NCI-H774 (cell line): ENCODE measurements at places on chromosomes 7 and 10.
A peak's percentile ranks its signal among the peaks of the same experiment; 100 is the strongest.

- no peak for DNase-seq
Measured at GRCh38 chr7:84123965-84124547, 70.5 kb downstream of the SEMA3A start.

DNA sequence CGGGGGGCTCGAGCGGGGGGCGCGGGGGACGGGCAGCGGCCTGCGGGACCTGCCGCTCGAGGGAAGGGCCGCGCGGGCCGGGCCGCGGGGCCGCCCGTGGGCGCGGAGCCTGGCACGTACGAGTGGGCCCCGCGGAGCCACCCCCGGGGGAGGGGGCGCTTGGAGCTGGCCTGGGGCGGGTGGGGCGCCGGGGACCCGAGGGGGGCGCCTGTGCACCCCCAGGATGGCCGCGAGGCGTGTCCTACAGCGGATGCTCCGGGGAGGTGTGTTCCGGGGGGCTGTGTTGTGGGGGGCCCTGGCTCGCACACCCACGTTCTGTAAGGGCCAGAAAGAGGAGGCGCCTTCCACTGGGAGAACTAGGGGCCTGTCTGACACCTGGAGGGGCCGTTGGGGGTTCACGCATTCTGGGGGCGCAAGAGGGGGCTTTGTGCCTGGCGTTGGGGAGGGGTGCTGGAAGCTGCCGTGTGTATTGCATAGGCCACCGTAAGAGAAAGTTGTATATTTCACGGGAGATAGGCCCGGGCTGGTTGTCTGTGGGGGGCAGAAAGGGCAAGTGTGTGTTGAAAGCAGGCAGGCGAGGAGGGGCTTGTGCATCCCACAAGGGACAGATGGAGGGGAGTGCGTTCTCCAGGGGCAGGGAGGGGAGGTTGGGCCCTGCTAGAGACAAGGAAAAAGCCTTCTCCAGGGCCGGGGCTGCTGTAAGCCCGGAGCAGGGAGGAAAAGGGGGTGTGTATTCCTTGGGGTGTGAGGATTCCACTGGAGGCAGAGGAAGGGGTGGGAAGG, 663 bp downstream of the VPS37D start:
- no peak for DNase-seq

- no peak for DNase-seq
Measured at GRCh38 chr7:21642422-21642821, 99.6 kb downstream of the DNAH11 start.

- no peak for DNase-seq
Measured at GRCh38 chr10:128080231-128080630, 46.0 kb downstream of the MKI67 start.

GRCh38 chr7:112743811-112744210, 46.4 kb downstream of the TMEM168 start:
- DNase-seq, result peak; percentile 3

DNA sequence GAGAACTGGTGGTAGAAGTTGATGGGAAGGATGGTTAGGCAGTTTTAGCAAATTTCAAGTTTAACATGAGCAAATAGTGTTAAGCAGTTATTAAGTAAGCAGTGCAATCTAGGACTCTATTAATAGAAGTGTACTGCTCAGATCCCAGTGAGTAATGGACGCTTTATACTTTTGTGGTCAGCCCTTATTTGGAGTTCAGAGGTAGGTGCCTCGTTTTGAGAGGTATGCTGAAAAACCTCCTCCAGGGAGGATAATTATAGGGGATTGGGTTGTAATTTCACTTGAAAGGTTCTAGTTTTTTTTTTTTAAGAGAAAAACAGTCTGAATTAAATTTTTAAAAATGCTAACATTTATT, 33.5 kb upstream of the CCDC7 start:
- no peak for DNase-seq

DNA sequence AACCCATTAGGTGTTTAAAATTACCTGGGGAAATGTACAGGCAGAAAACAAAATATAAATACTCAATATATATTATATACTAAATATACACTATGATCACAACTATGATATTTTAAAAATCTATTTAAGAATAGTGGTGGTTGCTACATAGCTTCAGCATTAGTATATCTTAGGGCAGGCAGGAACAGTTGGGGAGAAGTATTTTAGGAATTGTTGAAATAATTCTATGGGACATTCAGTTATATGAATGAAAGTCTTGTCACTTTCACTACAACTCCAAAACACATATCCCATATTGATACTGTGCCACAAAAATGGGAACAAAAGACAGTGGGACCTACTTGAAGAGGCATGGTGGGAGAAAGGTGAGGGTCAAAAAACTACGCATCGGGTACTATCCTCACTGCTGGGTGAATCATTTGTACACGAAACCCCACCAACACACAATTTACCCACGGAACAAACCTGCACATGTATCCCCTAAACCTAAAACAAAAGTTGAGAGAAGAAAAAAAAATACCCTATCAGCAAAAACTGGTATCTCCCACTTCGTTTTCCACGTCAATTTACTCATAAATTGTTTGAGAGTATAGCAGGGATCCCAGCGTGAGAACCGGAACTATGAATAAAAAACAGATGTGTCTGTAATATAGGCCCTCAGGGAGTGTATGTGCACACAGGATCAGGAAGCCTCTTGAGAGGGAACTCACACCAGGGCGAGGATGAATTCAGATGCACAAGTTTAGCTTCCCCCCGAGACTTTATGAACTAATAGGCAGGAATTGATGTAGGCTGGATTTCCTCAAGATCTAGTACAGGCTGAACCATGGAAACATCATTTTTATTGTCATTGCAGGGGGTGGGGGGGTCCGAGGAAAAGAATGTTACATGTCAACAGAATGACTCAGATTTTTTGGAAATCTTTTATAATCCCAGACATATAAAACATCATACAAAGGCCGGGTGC, 16.2 kb downstream of the SLC16A12 start:
- no peak for DNase-seq

DNA sequence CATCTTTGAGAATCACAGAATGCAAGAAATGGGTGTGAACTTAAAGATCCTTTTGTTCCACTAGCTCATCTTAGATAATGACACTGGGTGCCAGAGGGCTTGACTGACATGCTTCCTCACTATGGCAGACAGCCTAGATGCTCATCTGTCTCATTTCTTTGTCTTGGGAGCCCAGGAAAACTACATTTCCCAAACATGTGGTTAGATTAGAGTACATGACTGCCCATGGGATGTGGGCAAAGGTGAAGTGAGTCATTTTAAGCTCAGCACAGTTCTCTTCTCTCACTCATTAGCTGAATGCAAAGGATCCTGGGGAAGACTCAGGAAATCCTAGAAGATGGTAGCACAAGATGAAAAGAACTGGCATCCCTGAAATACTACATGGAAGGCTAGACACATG, 32.5 kb upstream of the TBX20 start:
- no peak for DNase-seq

DNA sequence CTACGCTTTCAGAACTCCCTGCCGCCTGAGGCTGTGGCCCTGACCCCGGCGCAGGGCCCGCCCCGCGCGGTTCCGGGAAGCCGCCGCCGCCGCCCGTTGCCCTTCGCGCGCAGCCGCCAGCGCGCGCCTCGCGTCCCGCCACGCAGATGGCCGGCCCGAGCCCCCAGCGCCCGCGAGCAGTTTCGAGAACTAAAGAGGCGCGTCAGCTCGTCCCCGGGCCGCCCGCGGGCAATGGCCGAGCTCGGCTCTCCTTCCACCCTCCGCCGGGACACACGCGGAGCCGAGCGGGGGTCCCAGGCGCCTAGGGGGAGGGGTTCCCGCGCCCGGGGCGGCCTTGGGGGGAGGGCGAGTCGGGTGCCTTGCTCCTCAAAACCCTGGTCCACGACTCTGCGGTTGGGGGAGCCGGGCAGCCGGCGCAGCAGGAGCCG, 1.8 kb downstream of the HNRNPF start:
- peak; percentile 21 for DNase-seq

DNA sequence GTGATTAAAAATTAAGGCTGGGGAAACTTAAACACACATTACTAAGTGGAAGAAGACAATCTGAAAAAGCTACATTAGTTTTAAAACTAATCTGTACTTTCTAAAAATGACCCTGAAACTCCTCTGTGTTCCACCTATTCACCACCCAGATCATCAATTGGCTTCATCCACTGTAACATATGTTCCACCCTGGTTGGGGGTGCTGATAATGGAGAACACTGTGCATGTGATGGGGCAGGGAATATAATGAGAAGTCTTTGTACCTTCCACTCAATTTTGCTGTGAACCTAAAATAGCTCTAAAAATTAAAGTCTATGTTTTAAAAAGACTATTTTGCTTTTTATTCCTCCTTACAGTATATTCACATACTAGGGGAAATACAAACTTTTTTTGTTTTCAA, 132.7 kb downstream of the CNOT4 start:
- no peak for DNase-seq

DNA sequence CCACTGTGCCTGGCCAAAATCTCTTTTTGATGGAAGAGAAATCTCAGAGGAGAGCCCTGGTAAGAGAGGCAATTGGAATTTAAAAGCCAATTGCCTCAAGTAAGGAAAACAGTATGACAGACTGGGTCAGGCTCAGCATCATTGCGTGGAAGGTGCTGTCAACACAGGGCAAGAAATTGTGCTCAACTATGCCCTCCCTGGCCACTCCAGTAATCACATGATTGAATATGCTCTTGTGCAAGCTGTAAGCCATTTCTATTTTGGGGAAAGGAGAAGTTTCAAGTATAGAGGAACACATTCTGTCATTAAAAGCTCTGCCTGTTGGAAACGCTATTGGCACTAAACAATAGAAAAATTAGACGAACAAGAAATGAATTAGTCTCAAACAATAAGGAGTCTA, 1127.7 kb downstream of the REEP3 start:
- DNase-seq, result no peak

DNA sequence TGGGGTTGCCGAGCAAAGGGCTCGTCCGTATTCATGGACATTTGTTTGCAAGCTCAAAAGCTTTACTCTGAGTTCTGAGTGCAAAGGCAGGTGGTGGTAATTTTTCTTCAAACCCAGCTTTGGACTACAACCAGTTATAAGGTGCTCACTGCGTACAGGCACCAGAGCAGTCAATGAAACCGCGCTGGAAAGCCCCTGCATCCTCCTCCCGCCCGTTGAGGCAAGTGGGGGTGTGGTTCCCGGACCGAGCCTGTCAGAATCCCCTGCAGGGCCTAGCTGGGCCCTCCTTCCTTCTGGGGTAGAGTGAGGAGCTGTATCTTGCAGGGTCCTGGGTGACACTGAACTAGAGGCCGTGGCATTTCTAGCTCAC, 22.3 kb downstream of the AMZ1 start:
- DNase-seq, result no peak

GRCh38 chr7:88835147-88835728, 39.7 kb upstream of the TEX47 start:
- peak; percentile 8 for DNase-seq

DNA sequence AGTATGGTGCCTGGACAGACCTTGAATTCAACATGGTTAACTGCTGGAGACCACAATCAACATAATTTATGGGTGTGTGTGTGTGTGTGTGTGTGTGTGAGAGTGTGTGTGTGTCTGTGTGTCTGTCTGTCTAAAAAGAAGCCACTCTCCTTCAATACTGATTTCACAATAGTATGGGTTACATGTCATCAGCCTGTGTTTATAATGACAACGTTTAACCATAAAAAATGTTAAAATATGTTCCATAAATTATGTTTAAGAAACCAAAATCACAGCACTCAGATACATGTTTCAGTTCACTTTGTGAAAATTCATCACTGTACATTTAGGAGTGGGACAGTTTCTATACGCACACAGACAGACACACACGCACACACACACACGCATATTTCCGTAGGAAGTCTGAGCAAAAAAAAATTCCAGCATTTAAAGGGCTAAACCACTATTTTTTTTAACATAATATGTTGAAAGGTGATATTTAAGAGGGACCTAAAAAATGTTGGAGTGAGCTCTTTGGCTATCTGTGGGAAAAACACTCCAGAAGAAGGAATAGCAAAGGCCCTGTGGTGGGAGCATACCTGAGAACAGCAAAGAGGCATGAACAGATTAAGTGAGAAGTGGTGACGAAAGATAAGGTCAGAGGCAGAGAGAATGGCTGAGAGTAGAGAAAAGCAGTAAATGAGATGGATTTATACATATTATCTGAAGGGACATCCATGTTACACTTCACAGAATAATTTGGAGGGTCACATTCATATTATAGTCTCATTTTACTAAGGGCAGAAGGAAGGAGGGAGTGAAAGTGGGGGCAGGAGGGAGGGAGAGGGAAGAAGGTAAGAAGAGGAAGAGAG, 10.9 kb downstream of the PDZD8 start:
- DNase-seq, result no peak

GRCh38 chr10:48770561-48771089, 86.0 kb downstream of the WDFY4 start:
- DNase-seq, result no peak

DNA sequence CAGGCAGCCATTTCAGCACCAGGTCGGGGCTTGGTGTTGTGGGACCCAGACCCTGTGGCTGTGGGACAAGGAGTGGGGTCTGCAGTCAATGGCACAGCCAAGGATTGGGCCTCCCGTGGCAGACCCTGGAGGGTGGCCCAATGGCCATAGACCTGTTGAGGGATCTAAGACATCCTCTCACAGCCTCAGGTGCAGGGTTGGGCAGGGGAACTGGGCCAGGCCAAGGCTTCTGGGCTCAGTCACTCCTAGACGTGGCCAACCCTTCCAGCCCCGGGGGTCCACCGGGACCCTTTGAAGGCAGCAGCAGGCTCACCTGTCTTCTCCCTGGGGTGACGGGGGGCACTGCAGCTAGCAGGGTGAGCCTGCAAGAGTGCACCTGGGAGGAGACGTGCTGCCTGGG, 45.7 kb upstream of the DPYSL4 start:
- no peak for DNase-seq

DNA sequence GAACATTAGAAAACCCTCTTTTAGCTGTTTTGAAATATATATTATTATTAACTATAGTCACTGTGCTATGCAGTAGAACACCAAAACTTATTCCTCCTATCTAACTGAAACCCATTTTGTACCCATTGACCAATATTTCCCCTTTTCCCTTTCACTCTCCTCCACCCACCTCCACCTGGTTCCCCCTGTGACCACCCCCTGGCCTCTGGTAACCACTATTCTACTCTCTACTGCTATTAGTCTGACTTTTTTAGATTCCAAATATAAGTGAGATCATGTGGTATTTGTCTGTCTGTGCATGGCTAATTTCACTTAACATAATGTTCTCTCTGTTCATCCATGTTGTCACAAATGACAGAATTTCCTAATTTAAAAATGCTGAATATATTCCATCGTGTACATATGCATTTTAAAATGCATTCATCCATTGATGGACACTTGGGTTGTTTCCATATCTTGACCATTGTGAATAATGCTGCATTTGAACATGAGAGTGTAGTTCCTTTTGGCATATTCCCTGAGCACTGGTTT, 18.7 kb downstream of the TBC1D12 start:
- no peak for DNase-seq
